NCI-H524 (cell line): ENCODE measurements at places on chromosomes 4 and X.

- DNase-seq: no peak
Observed at GRCh38 chrX:118325453-118325852, 20.5 kb upstream of the WDR44 start.

GRCh38 chrX:3226087-3226486, 120.4 kb downstream of the MXRA5 start:
- DNase-seq: no peak

GRCh38 chrX:3779546-3779945, 66.1 kb upstream of the PRKX start:
- no peak for DNase-seq

DNA sequence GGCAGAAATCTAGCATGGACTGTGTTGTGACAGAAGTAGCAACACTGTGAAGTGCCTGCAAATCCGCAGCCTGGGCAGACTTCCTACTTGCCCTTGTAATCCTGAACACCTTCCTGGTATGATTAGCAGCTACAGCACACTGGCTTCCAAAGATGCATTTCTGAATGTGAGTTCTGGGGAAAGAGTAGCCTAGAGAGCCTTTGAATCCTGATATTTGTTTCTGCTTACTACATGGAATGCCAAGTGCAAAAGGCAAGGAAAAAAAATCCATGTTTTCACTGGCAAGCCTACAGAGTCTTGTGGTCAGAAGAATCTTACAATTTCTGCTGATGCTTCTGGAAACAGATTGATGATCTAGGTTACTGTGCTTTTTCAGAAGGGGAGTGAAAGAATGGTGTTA, 223.7 kb downstream of the COL25A1 start:
- DNase-seq: no peak

- DNase-seq: no peak
Observed at GRCh38 chr4:139441029-139441428, 12.9 kb upstream of the RAB33B start.

DNA sequence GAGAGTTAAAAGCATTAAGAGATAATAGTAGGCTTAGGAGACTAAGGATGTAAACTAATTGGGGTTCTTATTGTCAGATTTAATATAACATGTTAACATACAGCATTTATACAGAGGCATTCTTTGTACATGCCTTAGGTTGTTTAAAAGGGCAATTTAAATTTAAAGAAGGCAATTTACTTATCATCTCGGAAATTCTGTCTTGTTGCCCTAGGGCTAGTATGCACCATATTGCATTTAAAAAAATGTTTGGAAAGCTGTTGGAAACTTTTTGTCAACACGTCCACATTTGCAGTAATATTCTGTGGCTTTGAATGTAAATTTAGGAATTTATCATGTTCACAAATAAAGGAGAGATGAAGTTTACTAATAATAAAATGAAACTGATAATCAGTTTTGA, 25.5 kb downstream of the GALNT7 start:
- DNase-seq: no peak

- DNase-seq: no peak
Observed at GRCh38 chrX:42077675-42078074, 154.3 kb upstream of the CASK start.

DNA sequence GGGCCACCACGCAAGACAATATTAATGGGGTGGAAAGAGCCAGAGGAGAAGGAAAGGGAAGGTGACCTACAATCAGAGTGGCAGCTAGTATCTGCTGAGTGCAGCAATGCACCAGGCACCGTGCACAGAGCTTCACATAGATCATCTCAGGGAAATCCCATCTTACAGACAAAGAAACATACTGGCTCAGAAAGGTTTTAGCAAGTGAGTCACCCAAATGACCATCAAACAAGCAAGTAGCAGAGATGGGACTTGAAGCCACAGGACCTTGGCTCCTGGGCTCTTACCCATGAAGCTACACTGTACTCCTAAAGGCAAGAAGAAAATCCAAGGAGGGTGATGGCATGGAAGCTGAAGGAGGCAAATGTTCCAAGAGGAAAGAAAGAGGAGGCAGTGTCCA, 6.8 kb downstream of the ANXA5 start:
- DNase-seq: no peak

- DNase-seq: no peak
Observed at GRCh38 chr4:188934320-188934962, 795.2 kb downstream of the TRIML1 start.

DNA sequence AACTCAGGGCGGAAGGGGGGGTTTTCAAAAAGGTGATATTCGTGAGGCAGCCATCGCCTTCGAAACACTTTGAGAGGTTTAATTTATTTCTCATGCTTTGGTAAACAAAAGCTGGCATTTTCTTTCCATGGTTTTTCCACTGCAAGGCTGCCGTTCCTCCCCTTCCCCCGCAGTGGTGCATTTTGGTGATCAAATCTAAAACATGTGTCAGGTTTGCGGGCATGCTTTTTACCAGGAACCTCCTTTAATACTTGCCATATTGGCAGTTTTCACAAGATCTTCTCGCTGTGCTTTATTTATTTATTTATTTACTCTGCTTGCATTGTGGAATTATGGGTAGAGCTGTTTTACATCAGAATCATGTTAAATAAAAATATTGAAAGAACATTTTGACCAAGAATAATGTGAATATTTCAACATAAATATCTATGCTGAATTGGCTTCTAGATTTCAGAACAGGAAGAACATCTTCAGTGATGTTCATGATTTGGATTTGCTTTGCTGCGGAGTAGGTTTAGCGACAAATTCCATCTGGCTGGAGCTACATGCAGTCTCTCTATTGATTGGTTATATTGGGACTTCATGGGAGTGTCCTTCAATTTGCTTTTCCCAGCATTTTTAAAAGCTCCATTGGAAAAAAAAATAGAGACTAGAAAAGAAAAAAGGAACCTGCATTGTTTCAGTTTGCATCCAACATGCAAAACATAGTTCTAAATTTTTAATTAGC, 54.4 kb downstream of the STOX2 start:
- peak; percentile 42 for DNase-seq

GRCh38 chr4:147847751-147848590, 116.1 kb downstream of the ARHGAP10 start:
- no peak for DNase-seq

DNA sequence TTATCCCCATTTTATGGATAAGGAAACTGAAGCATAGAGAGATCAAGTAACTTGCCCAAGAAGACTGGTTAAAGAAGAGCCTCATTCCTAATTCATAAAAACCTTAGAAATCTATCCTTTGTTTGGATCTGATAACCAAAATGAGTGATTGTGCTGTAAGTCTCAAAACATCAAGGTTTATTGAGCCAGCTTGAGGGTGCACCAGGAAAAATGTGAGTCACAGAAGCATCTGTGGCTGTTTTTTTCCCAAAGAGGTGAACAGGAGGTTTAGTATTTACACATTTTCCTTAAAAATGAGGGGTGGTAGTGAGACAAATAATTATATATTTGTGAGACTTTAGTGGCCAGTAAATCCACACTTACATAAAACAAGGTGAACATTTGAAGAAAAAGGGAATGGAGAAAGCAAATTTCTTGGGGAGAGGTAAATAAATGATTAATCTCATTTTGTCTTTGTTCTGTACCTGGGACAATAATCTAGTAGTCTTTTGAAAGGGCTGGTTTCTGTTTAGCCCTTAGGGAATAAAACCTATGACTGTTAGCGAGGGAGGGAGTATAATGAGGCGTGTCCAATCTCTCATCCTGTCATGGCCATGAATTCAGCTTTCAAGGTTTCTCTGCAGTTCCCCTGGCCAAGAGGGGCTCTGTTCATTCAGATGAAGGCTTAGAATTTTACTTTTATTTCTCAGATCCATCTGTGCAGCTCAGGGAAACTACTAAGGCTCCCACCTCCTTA, 12.2 kb upstream of the FMR1 start:
- no peak for DNase-seq

- no peak for DNase-seq
Observed at GRCh38 chrX:2538031-2538757, 37.4 kb upstream of the DHRSX start.

DNA sequence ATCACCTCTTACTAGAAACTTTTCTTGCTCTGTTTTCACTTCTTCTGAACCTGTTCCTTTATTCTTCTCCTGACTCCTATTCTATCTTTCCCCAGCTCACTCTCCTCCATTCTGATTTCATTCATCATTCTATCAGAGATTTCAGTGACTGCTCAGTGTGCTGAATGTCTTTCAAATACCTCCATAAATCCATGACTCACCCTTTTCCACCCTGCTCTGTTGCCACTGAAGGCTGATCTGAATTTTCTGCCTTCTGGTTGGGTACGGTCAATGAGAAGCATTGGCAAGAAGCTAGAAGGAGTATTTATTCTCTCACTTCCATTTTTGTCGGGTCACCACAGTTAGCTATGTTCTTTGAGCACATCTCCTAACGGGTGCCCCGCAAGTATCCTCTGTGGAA, 265.9 kb downstream of the CBLL2 start:
- no peak for DNase-seq

GRCh38 chr4:110704748-110705439, 82.0 kb upstream of the PITX2 start:
- DNase-seq: no peak

DNA sequence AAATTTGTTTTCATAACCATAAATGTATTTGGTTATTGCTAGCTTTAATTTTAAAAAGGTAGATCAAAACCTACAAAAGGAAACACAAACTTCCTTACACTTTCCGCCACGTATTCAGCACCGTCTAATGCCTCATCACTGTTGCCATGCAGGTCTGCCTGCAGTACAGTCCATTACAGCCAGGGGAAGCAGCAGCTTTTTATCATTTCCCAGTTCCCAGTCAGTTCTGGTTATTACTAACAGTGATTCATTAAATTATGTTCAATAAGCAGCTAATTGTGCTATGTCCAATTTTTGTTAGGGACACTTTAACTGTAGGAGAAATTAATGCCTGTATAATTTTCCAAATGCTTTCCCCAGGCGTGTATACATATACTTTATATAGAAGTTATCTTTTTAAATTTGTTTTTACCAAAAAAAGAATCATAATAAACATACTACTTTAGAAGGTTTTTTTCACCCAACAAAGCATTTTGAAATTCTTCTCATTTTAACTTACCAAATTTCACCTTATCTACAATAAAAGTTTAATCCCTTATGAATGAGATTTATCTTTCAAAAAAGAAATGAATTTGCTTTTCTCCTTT, 93.3 kb downstream of the ANXA3 start:
- DNase-seq: peak; percentile 33

- DNase-seq: no peak
Observed at GRCh38 chr4:77104388-77104787, 28.6 kb upstream of the CCNI start.

DNA sequence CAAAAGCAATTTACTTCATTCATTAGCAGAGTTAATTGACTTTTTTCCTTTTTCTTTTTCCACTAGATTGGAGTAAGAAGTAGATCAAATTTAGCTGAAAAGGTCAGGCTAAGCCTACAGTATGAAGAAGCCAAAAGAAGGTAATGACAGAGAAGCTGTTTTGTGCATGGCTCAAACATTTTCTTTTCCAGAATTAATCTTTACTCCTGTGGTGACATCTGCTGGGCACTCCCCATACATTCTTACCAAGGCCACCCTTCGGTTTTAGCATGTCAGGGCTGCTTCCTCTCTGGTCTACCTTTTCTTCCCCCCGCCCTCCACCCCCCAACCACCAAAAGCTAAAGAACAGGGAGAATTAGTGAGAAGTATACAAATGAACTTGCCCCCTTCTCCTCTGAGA, 70.2 kb downstream of the CLDN22 start:
- peak; percentile 48 for DNase-seq

DNA sequence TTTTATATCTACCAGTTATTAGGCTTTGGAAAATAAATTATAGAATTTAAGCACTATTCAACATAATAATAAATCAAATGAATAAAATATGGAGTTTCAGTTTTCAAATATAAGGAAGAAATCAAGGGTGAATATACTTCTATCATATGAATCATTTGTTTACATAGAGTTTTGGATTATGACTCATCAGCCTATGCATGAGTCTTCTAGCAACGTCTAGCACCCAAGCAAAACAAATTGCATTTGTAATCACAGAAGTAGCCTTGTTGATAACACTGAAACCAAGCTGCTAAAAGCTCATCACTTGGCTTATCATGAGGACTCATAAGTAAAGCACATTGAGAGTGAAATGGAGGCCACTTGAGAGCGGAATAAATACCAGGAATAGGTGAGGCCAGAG, 434.6 kb downstream of the PCDH11X start:
- DNase-seq: no peak

DNA sequence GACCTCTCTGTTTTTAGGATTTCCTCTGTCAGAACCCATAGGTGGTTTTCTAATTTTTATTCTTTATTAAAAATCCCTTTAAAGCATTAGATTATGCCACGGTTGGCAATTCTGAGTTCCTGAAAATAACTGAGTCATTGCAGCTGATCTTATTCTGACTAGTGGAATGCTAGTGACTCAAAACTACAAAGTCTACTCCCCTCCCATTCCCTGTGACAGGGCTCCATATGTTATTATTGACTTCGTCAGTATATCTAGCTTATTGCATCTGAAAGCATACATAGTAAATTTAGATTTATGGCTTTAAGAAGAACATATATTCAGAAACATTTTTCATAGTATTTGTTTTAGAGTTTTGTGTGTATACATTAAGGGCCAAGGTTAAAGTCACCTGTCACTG, 38.5 kb downstream of the HERC3 start:
- no peak for DNase-seq

GRCh38 chrX:150118476-150118875, 180.2 kb upstream of the EOLA2 start:
- DNase-seq: no peak

GRCh38 chr4:71006203-71006907, 12.9 kb downstream of the DCK start:
- DNase-seq: no peak

DNA sequence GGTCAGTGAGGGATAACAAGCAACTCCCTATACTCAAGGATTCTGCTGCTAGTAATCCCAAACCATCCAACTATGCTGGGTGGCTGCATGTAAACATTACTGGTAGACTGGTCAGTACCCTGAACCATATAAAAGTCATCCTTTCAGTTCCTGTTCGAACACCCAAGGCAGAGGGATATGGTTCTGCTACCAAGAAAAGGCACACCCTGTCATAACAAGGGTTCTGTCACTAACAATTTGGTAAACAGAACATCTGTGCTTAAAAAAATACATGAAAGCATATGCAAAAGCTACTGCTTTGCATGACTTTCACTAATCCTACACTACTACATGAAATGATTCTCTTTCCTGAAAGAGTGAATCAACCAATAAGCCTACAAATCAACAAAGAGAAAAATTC, 76.8 kb upstream of the MCF2 start:
- DNase-seq: no peak

GRCh38 chr4:48153791-48154550, 19.9 kb upstream of the TXK start:
- no peak for DNase-seq

DNA sequence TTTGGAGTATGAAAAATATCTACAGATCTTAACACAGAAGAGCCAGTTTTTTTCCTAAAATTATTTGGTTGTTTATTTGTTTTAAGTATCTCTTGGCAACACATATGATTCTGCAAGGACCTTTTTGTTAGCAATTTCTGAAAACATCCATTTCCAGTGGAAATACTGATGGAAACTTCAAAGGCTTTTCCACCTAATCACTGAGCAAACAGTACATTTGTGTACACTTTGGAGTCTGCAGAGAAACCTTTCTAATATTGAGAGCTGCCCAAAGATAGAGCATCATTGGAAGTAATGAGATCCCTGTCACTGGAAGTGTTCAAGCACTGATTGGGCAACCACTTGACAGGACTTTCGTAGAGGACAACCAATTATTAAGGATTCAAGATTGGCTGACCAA, 69.7 kb upstream of the TFDP3 start:
- DNase-seq: no peak
